ENCODE measurements at places on chromosomes 16 and 17.

DNA sequence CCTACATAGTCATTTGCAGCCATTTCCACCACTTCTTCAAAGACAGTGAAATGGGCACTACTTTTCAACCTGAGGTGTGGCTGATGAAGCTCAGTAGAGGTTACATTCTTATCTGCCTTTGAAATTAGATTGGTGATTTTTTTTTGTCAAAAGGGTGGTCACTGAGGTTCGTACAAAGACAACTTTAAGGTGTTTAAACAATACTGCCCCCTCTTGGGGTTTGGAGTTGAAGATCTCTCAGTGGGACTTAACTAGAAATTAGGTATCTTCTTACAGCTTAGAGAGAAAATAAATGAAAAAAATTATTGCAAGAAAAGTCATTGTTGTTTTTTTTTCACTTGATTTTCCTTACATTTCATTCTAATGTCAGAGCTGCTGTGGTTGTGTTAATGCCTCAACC lies 713.2 kb downstream of the CDH11 start:
- DNase-seq, result no peak

DNA sequence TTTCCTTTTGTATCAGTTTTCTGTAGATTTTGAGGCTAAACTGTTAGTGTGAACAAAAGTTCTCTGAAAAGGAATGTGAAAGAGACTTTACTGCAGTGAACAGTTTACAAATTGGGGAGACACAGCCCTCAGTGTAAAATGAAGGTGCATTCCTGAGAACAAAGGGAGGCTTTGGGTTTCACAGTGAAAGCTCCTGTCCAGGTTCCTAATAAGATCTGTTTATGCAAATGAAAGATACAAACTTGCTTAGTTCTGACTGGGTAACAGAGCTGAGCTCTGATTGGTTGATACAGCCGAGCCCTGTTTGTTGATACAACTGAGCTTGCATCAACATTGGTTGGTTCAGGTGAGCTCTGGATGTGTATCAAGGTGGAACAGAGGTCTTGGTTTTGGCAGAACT lies 8.3 kb upstream of the CDRT15 start:
- DNase-seq, result no peak

- DNase-seq, result no peak
Observed at GRCh38 chr17:56157845-56158244, 4.6 kb downstream of the ANKFN1 start.

DNA sequence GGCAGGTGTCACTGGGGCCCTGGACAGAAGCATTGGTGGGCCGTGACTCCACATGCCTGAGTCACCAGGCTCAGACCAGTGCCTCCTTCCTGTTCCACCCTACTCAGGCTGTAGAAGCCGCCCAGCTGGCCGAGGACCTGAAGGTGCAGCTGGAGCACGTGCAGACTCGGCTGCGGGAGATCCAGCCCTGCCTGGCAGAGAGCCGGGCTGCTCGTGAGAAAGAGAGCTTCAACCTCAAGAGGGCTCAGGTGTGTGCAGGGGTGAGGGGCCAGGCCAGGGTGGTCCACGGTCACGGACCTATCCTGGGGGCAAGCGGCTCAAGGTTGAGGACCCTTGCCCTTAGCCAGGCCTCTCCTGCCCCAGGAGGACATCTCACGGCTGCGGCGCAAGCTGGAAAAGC lies 9.6 kb downstream of the RNF40 start:
- no peak for DNase-seq

DNA sequence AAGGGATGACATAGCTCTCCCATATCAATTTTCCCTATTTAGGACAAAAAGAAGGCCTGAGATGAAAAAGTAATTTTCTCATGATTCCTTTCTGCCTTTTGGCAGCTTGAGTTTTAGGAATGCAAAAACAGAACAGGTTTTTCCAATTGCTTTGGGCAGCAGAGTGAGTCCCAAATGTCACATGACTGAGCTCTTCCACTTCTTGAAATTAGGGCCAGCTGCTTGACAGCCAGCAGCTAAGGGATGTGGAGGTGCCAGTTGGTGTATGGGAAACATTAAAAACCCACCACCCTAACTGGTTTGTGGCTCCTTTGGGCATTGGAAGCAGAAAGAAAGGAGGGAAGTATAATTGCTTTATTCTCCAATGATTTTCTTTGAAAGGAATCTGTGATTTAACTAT lies 133.8 kb upstream of the FAM20A start:
- DNase-seq, result no peak

All from NCI-H2227 treated with DMSO at 0.1 percent for 48 hours (cell line).